ENCODE measurements at places on chromosomes 12 and 14.

GRCh38 chr12:97417568-97418218, 44.9 kb upstream of the RMST start:
- DNase-seq, result no peak

DNA sequence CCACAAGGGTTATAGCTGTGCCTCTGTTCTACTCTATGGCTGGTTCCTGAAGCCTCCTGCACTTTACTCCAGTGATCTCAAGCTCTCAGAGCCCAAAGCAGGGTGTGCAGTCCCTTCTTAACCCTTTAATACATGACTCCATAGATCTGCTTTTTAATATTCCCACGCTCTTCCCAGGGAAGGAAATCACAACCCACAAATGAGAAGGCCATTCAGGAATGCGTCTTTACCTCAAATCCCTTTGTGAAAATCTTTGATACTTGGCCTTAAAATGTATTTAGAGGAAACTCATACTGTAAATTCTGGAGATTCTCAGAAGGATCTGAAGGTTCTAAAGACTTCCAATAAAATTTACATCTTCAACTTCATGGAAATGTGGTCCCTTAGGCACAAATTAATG, 17.0 kb downstream of the NID2 start:
- no peak for DNase-seq

DNA sequence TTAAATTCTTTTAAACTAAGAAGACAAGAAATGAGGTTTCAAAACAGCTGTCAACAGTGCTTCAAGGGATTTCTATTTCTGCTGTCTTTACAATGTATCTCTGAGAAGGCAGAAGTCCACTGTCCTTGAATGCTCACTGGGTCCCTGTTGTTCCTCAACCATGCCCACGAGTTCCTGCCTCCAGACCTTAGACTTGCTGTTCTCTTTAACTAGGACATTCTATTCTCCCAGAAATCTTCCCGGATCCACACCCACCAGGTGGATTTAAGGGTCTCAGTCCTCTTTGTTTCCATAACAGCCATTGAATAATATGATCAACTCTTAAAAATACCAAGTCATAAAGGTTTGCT, 6.7 kb upstream of the SLC41A2 start:
- DNase-seq, result no peak

GRCh38 chr12:115945491-115945885, 332.0 kb downstream of the MED13L start:
- DNase-seq, result no peak

- DNase-seq, result no peak
These were observed 165.0 kb downstream of the OTOGL start for GRCh38 chr12:80264386-80264785.

DNA sequence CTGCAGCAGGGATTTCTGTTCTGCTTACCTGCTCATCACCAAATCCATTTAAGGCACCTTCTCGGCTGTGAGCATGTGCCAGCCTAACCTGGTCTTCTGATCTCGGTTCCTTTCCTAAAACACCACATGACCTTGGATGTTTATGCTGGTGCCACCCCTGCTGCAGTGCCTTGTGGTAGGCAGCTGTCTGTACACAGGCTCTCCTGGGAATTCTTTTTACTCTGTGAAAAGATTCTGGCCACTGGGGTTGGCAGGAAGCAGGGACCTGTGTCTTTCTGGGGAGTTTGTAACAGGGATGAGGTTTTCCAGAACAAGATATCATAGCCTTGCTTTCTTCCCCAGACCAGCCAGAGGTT, 10.4 kb upstream of the PLEKHG3 start:
- no peak for DNase-seq
